GM06990 (cell line): ENCODE measurements at places on chromosomes 2 and 18.

DNA sequence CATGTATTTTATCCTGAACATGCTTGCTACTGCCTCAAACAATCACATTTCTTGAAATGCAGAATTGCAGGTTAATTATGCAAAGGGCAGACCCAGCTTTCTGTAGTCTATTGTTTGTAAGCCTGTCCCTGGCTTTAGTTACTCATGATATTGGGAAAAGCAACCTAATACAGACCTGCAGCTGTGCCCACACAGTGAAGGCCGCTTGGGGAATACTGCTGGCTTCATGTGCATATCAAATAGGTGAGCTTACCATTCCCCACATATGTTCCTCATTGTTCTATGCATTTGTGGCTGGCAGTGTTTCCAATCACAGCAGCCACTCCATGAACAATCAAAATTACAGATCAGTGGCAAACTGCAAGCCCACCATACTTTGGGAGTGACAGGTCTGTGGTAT lies 186.3 kb downstream of the TMEM163 start:
- DNase-seq, result no peak

DNA sequence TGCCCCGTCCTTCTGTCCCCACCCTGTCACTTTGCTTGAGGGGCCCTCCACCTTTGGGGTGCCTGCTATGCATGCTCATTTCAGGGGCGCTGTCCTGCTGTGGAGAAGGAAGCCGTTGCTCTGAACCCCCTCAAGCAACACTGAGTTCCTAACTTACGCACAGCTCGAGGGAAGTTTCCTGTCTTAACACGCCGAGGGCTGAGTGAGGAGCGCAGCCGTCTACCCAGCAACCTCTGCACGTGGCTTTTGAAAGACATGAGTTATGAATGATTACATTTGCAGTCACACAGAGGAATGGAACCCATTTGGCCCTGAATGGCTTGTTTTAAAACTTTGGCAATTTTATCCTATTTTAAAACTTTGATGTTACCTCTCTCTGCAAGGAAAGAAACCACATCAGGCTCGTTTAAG lies 14.0 kb downstream of the RAMP1 start:
- DNase-seq, result no peak

- no peak for DNase-seq
Observed at GRCh38 chr2:85772841-85773491, 19.2 kb downstream of the ATOH8 start.

- DNase-seq, result no peak
Observed at GRCh38 chr2:146265656-146266055, 1579.2 kb upstream of the ACVR2A start.

- no peak for DNase-seq
Observed at GRCh38 chr18:61209801-61210200, 123.4 kb upstream of the CDH20 start.

GRCh38 chr2:6820903-6821584 lies 44.7 kb downstream of the CMPK2 start:
- DNase-seq, result no peak

DNA sequence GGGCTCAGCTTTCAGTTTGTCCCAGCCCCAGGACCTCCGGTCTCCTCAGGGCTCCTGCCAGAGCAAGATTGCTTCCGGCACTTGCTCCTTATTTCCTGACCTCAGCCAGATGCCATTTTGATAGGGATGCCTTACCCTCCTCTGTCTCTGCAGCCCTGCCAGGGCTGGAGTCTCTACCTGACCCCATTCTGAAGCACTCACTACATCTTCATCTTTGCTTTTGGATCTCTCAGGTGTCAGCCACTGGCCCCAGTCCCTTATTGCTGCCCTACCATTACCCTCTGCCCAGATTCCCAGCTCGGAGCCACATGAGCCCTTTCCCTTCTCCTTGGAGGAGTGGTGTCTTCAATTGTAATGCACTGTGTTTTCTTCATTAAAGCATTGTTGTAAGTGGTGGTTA lies 17.1 kb downstream of the OSBPL6 start:
- no peak for DNase-seq

GRCh38 chr18:2916184-2916583 lies 69.4 kb downstream of the EMILIN2 start:
- no peak for DNase-seq

DNA sequence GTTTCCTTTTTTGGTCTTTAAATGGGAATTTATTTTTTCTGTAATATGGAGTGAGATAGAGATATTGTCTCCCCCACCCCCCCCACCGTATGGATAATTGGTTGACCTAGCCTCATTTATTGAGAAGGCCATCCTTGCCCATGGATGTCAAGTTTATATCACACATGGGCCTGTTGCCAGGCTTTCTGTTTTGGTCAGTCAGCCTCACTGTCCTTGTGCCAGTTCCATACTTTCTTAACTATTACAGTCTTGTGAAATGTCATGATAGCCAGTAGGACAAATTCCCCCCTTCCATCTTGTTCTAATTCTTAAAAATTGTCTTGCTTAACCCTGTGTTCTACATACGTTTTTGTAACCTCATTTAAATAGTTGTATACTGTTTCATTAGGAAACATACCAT lies 12.5 kb downstream of the BABAM2 start:
- DNase-seq, result no peak

DNA sequence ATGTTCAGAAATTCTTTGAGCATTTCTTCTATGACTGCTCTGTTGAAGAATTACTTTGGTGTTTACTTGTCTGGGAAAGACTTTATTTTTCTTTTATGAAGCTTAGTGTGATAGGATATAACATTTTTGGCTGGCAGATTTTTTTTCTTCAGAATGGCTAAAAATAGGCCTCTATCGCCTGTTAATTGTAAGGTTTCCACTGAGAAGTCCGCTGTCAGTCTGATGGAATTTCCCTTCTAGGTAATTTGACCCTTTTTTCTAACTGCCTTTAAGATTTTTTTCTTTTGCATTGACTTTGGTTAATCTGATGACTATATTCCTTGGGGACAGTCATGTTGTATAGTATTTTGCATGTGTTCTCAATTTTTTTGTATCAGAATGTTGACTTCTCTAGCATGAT lies 590.7 kb downstream of the ADCYAP1 start:
- DNase-seq, result no peak

DNA sequence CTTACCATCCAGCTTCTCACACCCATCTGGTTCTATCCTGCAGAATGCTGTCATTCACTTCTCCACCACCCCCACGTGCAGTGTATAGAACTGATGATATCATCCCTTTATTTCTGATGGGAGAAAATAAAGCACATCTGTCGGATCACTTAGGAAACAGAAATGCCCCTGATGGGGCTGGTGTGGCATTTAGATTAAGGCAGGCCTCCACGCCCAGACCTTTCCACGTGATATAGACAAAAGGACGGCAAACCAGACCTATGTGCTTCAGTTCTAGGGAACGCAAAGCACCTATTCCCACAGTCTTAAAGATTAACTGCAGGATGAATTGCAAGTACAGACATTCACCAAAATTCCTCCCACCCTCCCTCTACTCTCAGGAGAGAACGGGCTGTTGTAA lies 27.6 kb upstream of the CABLES1 start:
- no peak for DNase-seq

DNA sequence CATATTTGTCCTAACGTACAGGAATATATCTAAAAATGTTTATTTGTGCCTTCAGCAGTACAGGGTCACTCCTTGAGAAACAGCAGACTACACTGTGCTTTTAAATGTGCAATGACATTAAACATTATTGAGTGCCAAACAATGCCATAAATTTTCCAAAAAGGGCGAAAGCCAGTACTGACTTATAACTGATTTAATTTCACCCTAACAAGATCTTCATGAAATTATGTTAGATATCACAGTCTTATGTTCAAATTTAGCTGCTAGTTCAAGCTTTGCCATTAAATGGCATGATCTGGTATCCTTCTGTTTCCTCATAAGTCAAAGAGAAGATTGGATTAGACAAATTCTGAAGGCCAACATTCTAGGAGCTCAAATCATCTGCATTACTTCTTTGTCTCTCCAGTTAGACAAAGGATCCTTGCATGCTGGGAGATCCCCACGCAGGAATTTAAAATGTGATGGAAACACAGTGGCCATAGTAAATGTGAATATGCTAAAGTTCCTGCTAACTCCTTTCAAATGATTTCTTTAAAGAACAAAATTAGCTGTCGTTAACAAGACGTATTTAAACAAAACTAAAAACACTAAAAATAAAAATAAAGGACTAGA lies 129.3 kb upstream of the STON1 start:
- DNase-seq, result no peak

DNA sequence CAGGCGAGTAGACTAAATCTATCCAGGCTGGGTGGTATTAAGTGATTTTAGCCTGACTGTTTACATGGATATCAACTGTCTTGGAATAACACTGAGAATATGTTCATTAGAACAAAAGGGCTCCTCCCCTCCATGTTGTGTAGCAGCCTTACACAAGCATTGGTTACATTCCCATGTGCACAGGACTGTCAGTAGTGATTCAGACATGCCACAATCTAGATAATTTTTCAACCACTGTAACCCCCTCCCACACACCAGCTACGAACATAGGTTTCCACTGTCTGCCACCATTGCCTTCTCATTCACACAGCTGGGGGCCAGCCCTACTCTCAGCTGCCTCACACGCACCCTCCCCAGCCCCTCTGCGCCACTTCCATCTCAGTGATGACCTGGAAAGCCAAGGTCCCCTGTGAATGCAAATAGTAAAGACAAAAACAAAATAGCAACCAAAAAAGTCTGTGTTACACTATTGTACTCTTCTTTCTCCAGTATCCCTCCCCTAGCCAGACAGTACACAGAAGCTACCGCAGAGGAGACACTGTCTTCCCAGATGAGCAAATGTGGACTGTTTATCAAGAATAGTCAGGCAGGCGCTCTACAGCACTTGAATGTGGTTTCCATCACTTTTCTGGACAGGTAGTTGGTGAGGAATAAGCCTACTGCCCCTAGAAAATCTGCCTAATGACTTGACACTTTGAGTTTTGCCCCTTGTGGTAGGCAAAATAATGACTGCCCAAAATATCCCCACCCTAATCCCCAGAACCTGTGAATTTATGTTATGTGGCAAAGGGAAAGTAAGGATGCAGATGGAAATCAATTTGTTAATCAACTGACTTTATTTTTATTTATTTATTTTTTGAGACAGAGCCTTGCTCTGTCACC lies 27.9 kb upstream of the TYMS start:
- DNase-seq, result no peak

GRCh38 chr2:155703917-155704316 lies 628.6 kb downstream of the NR4A2 start:
- no peak for DNase-seq

- no peak for DNase-seq
Observed at GRCh38 chr18:27645929-27646328, 460.8 kb upstream of the CHST9 start.

DNA sequence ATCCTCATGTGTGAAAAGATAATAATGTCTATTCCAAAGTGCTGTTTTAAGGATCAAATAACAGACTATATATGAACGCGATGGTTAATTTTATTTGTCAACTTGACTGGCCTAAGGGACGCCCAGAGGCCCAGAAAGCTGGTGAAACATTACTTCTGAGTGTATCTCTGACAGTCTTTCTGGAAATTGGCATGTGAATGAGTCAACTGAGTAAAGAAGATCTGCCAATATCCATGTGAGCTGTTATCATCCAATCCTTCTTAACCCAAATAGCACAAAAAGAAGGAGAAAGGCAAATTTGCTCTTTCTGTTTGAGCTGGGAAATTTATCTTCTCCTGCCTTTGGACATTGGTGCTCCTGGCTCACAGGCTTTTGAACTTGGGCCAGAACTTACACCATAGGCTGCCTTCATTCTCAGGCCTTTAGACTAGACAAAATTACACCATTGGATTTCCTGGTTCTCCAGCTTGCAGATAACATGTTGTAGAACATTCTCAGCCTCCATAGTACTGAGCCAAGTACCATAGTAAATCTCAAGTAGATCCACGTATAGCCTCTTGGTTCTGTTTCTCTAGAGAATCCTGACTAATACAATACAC lies 114.7 kb upstream of the DOCK10 start:
- no peak for DNase-seq

GRCh38 chr18:7924616-7925015 lies 357.5 kb downstream of the PTPRM start:
- DNase-seq, result no peak

GRCh38 chr2:120631724-120632123 lies 103.9 kb upstream of the GLI2 start:
- DNase-seq, result no peak
